ENCODE measurements at places on chromosomes 12 and 14. TPM values are rescaled to one million over a fixed set of nuclear protein-coding genes. Genes with fewer than 3 reads are reported as not detected.

CCDC88C gene
- total RNA-seq = 0.92 TPM

FIGNL2 gene
- total RNA-seq = under 0.01 TPM

LTB4R gene
- 0.75 TPM for total RNA-seq

SLC2A3 gene
- 36.7 TPM for total RNA-seq

ACSM4 gene
- total RNA-seq = not detected

GPD1 gene
- 0.44 TPM for total RNA-seq

KRT2 gene
- not detected for total RNA-seq

KLRK1 gene
- total RNA-seq = not detected

IL25 gene
- total RNA-seq = not detected

ALG10 gene
- 6.9 TPM for total RNA-seq

STAC3 gene
- total RNA-seq = 0.40 TPM

ACYP1 gene
- total RNA-seq = 9.8 TPM

MUCL1 gene
- not detected for total RNA-seq

PSMA6 gene
- 287 TPM for total RNA-seq

Measured in aortic smooth muscle cell (primary cell).